ENCODE measurements at places on chromosomes 4 and X.

GRCh38 chrX:10325611-10326010, 168.8 kb downstream of the CLCN4 start:
- no peak for DNase-seq

DNA sequence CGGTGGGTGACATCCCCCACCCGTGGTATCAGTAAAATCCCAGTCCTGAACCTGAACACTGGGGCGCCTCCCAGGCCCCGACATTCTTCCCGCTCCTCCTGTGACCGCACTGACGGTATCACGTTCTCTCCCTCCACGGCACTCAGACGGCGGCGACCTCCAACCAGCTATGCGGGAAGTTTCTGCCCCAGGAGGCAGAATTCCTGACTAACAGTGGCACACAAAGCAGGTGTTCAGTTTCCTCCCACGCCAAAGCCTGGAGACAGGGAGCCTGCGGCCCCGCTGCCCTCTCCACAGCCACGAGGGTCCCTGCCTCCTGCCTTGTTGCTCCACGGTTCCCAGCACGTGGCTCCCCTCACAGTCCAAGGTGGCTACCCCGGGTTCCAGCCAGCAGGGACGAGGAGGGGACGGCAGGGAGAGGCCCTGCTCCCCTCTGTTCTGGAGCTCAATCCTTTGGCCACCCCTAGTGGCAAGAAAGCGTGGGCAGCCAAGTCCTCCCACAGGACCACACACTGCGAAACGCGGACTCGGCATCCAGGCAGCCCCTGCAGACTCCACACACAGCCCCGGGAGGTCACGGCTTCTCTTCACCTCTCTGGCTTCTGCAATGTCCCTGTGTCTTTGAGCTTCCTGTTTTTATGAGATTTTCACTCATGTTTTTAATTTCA, 15.2 kb downstream of the CTBP1 start:
- DNase-seq = no peak

DNA sequence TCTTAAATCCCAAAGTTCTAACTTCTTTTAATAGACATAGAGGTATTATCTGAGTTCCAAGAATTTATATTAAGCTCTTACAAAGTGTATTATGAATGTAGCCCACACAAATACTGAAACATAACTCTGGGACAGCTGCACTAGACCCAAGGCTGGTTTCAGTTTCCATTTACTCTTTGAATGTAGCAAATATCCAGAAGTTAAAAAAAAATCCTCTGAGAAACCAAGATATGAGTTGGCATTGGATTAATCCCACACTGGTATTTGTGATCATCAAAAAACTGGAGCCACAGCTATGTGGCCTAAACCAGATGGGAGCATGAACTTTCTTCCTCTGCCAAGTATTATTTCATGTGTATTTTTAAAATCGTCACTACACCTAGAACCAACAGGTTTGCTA, 23.6 kb upstream of the SMPX start:
- DNase-seq = no peak

DNA sequence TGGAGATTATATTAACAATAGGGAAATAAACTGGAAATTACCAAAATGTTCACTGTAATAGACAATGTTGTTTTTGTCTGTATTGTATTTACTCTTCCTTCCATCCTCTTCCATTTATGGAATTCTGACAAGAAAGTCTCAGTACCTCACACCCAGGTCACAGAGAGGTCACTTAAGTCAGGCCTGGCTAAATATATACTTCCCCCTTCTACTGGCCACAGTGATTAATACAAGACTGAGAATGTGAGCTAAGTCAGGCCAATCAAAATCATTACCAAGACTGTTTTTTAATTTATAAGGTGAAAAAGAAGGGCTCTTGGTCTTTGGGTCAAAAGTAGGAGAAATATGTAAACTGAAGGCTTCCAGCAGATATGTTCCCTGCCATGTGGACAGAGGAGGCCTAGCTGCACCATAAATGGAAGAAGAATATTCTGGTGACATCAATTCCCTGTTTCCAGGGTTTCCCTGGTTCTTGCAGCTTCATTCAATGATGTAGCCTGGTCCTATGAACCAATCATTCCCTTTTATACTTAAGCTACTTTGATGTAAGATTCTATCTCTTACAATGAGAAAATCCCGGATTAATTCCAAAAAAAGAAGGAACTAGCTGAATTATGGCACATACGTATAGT, 64.3 kb downstream of the LRBA start:
- DNase-seq = no peak

DNA sequence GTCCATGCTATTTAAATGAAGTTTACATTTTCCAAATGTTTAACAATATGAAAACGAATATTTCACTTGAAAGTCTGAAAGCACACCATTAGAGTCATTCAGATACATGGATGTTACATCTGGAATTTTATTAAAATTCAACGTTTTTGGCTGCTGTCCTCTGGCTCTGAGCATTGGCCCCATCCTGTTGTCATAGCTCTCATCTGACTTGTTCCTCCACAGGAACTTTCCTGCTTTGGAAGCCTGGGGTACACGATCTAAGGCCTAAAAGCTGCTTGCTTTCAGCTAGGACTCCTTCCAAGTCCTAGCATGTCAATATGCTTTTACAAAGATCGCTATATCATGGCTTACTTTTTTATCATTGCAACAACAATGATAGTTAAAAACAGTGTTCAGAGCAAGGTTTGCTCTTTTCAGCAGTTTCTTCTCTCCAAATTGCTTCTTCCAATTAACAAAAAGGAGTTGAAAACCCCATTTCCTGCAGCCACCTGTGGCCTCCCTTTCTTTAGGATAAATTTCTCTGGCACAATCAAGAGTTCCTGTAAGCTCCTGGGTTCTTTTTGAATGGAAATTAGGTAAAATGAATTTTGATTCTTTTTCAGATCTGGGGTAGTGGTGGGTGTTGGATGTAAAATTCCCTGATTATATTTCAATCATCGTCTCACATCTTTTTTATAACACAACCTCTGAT, 413.4 kb upstream of the AGA start:
- DNase-seq = no peak

GRCh38 chr4:700587-701264, 4.9 kb upstream of the PCGF3 start:
- DNase-seq = no peak

DNA sequence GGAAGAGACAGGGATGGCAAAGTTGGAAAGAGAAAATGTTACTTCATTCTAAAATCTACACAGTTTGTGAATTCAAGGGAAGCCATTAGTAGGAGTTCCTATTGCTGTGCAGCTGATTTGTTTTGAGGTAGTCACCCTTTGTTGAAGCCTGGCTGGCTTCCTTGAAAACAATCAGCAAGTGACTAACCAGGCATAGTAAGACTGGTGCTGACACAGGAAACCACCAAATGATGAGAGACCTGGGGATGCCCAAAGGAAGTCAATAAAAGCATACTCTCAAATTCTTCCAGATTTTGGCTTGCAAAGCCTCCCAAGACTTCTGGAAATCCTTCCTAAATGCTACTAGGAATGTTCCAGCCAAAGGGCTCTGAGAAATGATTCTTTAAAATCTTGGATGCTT, 23.9 kb upstream of the PRDM8 start:
- DNase-seq = no peak

- DNase-seq = no peak
Observed at GRCh38 chr4:8517946-8518345, 62.2 kb upstream of the GPR78 start.

GRCh38 chr4:67725981-67726380, 25.0 kb upstream of the UBA6 start:
- no peak for DNase-seq

- no peak for DNase-seq
Observed at GRCh38 chrX:38402118-38402517, 49.7 kb downstream of the OTC start.
